ENCODE measurements at places on chromosomes 5 and 9.

DNA sequence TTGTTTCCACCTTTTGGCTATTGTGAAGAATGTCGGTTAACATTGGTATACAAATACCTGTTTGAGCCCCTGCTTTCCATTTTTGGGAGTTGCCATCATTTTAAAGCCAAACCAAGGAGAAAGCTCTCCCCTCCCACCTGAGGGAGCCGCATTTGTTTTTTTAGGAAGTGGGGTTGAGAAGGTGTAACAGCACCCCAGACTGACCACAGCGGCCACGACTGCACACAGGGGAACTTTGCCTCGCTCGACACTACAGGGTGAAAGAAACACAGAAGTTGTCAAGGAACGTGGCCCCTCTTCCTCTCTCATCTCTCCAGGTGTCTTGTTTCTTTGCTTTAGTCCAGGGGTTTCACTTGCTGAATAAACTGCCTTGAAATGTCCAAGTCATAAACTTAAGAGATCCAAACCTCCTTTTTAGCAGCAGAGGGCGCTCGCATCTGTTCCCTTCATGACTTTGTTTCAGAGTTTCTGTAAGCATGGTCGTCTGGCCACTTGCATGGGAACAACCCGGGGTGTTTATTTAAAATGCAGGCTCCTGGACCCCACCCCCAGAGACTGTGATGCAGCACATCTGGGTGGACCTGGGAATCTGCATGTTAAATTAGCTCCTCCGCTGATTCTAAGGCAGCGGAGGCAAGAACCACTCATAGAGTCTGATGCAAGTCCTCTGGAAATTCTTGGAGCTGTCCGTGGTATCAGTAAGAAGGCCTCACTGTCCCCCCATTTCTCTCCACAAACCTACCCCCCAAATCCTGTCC lies 2.1 kb upstream of the TTLL11 start:
- DNase-seq = peak; percentile 48

DNA sequence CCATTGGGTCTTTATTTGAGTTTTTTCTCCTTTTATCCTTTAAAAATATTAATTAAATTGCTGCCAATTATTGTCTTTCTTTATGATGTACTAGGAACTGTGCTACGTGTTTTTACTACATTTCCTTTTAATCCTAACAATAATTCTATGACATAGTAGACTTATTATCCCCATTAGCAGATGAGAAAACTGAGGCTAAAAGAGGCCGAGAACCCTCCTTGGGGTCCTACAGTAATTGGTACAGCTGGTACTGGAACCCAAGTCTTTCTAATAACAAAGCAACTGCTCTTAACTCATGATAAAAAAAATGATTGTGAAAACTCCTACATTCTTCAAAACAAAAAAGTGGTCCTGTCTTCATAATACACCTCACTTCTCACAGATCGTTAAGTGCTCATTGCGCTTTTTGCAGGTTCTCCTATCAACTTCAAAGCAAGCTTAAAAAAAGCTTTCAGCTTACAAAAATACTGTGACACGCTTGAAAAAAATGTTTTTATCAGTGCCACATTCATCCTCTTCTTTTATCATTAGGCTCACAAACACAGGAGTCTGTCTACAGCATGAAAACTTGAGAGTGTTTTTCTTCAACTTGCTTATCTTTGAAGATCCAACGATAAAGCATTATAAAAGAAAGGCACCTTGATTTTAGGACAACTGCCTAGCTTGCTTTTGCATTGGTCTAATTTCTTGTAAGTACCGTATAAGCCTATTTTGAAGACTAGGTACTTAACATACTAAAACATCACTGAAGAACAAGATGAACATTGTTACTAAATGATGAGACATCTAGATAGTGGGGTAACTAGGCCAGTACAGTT lies 32.4 kb downstream of the FYB1 start:
- no peak for DNase-seq

- DNase-seq = no peak
Measured at GRCh38 chr5:78893940-78894677, 91.0 kb downstream of the ARSB start.

DNA sequence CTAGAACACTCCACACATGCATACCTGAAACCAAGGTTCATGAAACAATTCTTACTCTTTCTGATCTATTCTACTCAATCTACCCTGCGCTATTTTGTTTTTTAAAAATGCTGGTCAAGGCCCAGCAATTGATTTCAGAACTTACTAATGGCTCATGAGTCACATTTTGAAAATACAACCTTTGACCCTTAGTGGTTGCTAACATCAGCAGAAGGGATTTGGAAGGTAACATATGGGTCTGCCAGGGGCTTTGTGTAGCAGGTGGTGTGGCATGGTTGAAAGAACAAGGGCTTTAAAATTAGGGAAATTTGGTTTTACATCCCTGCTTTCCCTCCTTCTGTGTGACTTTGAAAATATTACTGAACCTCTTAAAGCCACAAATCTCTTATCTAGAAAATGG lies 101.4 kb downstream of the ATG10 start:
- DNase-seq = no peak

- DNase-seq = peak; percentile 29
Measured at GRCh38 chr5:39209924-39210323, 9.4 kb downstream of the FYB1 start.

GRCh38 chr5:163867738-163868137 lies 362.3 kb downstream of the MAT2B start:
- no peak for DNase-seq

DNA sequence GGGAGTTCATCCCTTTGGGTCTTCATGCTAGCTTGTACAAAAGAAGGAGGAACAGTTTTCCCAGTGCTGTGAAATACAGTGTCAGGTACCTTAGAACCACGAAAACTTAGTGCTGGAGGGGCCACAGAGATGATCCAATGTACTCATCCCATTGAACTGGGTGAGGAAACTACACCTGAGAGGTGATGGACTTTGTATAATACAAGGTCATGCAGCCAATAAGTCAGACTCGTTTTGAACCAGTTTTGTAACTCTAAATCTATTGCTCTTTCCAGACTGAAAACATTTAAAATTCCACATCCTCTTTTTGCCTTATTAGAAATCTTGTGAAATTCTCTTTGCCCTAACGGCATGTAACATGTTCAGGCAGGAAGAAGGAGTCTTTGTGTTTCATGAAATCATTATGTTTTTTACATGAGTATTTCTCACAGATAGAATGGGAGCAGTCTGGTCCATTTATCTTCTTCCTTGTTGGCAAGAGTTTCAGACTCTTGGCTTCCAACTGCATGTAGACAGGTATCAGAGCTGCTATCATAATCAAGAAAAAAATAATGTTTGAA lies 146.8 kb upstream of the FBXL7 start:
- no peak for DNase-seq

GRCh38 chr9:127336506-127337352 lies 60.2 kb upstream of the SLC2A8 start:
- DNase-seq = peak; percentile 81

DNA sequence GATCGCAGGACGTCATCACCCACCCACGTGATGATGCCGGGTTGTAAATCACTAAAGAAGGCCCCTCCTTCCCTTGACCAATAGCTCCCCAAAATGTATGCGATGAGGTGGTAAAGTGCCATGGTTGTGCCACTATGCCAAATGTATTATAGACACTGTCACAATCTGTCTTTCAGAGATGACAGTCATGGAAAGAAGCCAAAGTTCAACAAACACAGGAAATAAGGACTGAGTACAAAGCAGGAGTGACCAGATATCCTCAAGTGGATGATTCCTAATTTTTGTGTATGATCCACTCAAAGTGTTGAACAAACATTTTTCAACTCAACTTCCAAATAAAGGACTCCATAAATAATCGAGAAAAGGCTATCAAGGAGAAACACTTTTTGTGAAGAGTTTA lies 12.5 kb downstream of the GLIS3 start:
- DNase-seq = no peak

GRCh38 chr5:157354800-157355199 lies 88.9 kb downstream of the CYFIP2 start:
- no peak for DNase-seq

DNA sequence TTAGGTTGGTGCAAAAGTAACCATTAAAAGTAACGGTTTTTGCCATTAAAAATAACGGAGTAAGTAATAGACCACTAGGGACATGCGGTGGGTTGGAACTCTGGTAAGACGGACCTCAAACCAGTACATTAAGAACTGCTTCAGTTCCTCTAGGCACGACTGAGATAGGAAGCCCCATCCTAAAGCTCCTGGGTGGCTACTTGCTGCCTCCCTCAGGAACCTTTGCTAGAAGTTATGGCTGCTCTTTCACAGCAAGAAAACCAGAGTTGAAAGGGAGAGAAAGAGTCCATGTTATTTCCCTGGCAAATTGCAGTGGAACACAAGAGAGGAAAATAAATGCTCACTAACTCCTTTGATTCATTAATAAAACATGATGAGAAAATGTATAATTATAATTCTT lies 47.6 kb downstream of the MCTP1 start:
- DNase-seq = no peak

- no peak for DNase-seq
Measured at GRCh38 chr9:103755986-103756385, 338.1 kb upstream of the SMC2 start.

DNA sequence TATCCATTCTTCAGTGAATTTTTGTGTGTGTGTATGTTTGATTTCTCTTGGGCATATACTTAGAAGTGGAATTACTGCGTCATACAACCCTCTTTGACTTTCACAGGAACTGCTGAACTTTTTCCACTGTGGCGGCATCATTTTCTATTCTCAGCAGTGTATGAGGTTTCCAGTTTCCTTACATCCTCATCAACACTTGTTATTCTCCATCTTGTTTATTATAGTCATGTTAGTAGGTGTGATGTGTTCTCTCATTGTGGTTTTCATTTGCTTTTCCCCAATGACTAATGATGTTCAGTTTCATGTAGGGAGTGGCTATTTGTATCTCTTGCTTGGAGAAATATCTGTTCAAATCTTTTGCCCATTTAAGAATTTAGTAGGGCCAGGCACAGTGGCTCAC lies 2.6 kb downstream of the ZNF79 start:
- no peak for DNase-seq

- no peak for DNase-seq
Measured at GRCh38 chr9:123710299-123710698, 219.6 kb downstream of the DENND1A start.

- DNase-seq = no peak
Measured at GRCh38 chr9:8071445-8071798, 271.8 kb upstream of the DMAC1 start.

GRCh38 chr5:40356248-40356647 lies 323.5 kb upstream of the PTGER4 start:
- DNase-seq = no peak

DNA sequence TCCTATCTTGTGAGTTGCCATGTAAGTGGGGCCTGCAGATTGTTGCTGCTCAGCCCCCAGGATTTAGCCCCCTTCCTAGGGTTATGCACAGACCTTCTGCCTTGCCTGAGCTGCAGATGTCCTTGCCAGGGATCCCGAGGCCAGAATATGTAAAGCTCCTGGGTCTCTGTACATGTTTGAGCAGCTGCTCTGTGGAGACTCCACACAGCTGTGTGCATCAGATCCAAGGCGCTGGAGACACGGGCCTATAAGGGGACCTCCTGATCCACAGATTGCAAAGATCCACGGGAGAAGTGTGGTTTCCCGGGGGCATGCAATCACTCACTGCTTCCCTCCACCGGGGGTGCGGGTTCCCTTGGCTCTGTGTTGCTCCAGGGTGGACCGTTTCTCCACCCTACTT lies 28.9 kb downstream of the TAF11L14 start:
- no peak for DNase-seq

DNA sequence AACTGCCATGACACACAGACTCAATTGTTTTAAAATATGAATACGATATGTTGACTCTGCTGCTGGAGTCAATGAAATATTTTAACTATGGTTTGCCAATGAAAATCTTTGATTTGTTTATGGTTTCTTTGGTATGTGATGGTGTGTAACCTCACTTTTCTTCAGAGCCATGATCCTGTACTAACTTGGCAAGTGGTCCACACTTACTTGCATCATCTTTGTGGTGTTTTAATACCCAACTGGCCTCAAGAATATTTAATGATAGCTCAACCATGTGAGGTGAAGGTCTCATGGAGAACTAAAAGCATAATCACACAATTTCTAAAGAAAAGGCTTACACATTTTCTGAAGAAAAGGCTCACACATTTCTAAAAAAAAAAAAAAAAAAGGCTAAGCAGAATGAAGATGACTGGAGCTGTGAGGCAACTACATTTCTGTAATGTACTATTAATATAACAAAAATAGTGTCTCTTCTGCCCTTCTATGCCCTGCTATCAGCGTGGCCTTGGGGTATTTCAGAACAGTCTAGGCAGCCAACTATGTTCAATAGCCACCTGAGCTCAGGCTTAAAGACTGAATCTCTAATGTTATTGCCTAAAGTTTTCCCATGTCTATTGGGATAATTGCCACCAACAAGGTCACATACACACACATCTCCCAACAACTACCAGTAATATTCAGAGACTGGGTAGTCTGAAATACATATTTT lies 395.0 kb downstream of the MLLT3 start:
- no peak for DNase-seq

DNA sequence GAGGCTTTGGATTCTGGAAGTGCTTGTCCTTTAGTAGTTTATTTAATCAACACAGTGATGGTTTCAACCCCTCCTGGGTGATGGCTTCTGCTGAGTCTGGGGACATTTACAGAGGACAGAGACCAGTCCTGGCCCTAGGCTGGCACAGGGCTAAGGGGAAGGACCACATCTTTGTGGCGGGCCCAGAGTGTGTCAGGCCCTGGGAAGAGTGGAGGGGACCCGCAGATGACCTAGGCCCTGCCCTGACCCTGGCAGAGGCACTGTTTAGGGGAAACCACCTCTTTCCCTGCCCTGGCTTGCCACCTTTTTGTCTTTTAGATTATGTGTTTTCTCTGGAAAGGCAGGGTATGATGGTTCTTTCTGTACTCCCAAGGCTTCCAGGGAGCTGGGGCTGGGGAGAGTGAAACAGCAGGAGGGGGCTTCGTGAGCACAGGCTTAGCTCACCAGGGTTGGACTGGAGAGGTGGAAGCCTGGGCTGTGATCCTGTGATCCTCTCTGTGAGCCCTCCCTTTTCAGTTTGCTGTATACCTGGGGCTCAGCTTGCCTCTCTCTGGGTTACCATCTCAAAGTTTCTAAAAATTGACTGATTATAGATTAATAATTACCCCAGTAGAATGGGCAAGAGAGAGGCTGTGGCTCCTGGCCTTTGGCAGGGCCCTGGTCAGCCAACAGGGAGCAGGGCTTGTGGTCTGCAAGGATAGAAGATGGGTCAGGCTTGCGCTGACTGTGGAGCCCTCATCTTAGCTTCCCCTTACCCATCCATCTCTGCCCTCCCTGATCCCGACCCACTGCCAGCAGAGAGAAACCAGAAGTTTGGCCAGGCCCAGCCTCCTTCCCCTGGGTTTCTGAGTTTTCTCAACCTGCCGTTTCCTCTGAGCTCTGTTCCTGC lies 1.7 kb upstream of the SYNPO start:
- no peak for DNase-seq
